ENCODE measurements at places on chromosomes 7 and 10.

- no peak for DNase-seq
Observed at GRCh38 chr10:78523453-78523852, 489.8 kb downstream of the RPS24 start.

DNA sequence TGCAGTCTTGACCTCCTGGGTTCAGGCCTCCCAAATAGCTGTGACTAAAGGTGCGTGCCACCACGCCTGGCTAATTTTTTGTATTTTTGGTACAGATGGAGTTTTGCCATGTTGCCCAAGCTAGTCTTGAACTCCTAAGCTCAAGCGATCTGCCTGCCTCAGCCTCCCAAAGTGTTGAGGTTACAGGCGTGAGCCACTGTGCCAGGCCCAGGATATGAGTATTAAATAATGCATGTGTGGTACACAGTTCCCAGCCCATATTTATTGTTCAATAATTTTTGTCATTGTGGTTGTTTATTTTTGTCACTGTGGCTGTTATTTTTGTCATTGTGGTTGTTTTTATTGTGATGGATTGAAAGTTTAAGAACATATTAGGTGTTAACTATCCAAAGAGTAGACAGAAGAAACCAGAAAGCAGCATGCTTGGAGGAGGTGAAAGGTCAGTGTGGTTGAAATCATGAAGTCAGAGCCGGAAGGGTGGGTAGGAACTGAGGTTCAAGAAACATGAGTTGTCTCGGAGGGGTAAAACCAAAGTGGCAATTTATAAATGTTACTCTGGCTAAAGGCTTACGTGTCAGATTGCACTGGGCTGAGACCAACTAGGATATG is 45.0 kb downstream of the MRC1 start:
- peak; percentile 26 for DNase-seq

GRCh38 chr10:86644152-86644793 is 10.1 kb upstream of the OPN4 start:
- no peak for DNase-seq

DNA sequence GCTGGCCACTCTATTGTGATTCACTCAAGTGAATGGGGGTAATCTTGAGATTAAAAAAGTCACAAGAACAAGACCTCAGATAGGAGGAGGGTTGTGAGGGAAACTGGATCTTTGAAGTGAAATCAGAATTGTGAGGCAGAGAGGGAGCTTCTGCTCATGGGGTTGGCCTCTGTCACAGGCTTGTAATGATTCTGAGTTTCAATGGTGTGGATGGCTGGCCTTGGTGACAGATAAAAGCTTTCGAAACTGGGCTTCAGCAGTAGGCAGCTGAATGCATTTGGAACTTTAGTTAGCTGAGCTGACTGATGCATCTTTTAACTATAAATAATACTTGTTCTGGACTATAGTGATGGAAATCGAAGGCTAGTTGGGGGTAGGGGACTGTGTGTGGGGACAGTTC is 12.2 kb downstream of the TAS2R60 start:
- DNase-seq, result no peak

DNA sequence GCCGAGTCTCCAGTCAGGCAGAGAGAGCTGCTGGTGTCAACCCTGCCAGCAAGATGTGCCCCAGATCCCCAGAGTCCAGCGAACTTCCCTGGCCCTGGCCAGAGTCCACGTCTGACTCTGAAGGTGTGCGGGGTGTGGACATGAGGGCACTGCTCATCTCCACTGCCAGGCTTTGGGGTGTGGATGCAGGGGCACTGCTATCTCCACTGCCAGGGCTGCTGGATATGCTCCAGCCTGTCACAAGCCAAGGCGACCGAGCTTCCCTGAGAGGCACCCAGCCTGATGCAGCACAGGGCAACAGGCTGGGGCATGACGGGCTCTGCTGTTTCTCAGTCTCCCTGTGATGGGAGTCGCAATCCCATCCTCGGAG is 596.8 kb downstream of the PTPRN2 start:
- no peak for DNase-seq

GRCh38 chr7:22429386-22429785 is 70.6 kb downstream of the STEAP1B start:
- no peak for DNase-seq

DNA sequence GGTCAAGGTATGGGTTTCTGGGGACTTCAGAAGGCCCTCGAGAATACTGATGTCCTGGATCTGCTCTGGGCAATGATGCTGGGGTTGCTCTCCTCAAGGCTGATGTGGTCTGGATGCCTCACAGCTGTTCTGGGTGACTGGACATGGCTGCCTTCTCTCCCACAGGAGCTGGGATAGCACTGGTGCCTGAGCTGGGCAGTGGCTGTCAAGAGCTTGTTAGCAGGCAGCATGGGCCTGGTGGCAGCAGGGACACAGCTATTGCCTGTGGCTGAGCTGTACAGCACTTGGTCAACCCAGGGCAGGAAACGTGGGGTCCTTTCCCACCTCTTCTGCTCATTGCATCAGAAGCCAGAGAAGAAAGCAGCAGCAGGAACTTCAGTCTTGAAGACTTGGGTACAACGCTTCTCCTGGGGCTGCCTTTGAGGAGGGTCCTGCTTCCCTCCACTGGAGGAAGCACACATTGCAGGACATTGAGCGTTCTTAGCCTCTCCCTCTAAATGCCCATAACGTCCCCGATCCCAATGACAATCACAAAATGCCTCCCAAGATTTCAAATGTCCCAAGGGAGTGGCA is 13.0 kb downstream of the ADCYAP1R1 start:
- DNase-seq, result no peak

DNA sequence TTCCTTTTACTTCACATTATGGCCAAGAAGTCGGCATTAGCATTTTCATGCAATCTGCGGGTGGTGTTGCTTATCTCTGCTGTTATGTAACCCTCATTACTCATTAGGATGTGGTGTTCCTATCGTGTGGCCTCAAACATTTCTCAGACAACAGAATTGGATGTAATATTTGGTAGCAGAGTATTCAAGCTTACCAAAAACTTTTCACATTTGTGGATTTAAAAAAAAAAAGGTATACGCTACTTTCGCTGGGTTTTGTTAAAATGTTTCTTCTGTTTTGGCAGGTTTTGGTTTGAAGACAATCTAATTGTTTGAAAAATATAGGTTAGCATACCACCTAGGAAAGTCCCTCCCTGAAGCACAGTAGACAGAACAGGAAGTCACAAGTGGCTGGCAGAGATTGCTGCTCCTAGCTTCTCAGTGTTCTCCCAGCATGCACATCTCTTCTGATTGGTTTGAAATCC is 128.8 kb downstream of the GATA3 start:
- DNase-seq, result peak; percentile 24

DNA sequence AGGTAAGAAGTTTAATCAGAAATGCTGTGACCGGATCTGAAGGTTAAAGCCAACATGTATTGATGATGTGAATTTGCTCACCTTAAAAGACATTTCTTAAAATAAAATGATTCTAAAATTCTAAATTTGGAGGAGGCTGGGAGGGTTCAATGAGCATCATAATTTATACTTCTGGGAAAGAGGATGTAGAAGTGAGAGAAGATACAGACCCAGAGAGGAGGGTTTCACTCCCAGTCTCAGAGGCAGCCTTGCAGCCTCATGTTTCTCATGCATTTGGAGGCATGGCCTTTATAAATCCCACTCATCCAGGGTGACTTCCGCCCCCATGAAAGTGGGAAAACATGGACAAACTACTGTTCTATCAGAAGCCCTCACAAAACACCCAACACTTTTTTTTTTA is 305.6 kb upstream of the PITRM1 start:
- DNase-seq, result no peak

- no peak for DNase-seq
Observed at GRCh38 chr10:68938117-68938516, 17.9 kb upstream of the DDX21 start.

GRCh38 chr10:47438857-47439474 is 44.9 kb downstream of the ANXA8 start:
- DNase-seq, result no peak

DNA sequence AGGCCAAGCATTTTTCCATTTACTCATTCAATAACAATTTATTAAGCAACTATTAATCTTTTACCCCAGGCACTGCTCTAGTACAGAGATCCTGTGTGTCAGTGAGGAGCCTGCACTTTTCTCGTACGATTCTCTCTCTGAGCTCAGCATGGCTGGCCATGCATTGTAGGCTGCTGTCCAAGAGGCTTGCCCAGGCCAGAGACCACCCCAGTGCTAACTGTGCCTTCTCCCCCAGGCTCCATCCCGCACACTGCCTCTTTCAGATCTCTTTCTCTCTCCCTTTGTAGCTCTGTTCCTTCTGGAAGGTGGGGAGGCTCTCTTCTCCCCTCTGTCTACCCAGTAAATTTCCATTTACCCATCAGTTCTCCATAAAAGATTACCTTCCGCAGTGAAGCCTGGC is 101.0 kb upstream of the IKZF1 start:
- no peak for DNase-seq

DNA sequence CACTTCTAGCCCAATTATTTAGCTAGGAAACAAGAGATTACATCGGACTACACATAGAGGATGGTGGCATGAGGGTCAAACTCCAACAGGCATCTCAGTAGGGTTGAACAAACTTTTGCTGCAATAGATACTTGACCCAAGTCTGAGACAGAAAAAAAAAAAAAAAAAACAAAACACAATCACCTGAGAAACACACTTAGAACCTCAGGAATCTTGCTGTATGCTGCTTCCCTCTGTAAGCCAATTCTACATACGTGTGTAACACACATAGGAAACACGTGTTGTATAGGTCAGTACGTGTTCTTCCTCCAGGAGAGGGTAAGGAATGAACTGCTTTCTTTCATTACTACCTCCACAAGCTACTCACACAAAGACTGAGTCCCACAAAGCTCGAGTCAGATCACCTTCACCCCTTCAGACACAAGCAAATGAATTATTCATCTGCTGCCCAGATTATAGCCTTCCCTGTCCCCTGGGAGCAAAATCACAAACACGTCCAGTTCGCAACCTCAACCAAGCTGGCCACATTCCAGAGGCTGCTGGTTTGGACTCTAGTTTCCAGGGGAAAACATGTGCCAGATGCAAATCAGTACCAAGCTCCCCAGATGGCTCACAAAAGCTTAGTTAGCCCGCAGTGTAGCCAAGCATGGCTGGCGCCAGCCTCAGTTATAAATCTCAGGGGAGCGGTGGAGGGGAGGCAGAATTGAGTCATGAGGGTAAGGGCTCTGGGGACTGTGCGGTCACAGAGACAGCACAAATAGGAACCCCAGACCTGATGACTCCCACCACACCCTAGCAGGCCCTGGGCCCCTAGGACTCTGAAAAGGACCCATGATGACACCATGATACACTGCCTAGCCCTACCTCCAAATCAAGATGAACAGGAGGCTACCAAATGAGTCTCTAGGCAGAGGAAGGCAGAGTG is 15.1 kb downstream of the PSAP start:
- DNase-seq, result peak; percentile 86

DNA sequence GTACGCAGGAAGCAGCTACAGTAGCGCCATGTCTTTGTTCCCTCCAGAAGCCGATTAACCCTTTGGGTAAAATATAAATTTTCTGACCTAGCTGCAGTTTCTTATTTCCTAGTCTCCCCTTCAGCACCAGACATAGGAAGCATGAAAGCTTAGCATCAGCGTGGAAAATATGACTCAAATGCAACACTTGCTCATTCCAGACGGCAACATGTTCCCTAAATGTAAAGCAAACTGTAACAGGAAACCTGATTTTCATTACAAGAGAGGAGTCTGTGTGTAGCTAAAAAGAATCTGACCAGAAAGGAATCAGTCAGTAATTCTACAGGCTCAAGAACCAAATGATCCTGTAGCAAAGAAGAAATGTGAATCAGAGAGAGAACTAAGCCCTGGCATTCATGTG is 219.2 kb downstream of the C7orf25 start:
- DNase-seq, result no peak

DNA sequence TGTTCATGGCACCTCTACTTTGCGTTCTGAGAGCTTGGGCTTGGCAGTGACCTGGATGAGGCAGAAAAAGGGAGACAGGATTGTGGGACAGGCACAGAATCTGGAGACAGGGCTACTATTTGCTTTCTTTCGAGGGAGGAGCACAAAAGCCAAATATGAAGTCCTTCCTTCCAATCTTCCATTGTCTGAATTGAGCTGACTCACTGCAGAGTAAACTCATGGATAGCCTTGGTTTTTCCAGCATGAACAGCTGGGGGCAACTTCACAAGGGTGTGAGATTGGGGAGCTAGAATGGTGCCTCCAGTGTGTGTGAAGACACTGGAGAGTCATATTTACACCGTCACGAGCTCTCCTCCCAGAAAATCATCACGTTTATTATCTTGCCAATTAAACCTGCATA is 55.6 kb upstream of the NRP1 start:
- no peak for DNase-seq

DNA sequence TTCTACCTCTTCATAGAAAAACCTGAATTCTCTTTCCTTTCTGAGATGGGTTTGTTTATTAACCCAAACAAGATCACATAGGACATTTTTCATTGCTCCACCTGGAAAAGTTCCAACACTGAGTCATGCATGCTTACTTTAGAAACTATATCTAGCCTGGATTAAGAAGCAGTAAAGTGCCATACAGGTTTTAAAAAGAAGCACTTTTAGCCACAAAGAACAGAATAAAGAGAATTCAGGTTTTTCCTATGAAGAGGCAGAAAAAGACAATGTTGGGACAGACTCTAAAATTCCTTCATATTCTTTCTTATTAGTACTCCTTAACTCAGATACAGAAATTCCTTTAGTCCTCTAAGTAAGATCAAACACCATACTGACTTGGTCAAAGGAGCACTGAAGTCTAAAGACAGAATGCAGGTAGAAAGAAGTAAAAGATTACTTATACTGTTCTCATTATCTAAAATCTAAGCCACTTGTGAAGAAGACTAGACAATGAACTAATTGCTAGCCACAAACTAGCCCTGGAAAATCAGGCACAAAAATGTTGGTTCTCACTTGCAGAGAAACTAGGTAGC is 241.3 kb downstream of the ANK3 start:
- no peak for DNase-seq

DNA sequence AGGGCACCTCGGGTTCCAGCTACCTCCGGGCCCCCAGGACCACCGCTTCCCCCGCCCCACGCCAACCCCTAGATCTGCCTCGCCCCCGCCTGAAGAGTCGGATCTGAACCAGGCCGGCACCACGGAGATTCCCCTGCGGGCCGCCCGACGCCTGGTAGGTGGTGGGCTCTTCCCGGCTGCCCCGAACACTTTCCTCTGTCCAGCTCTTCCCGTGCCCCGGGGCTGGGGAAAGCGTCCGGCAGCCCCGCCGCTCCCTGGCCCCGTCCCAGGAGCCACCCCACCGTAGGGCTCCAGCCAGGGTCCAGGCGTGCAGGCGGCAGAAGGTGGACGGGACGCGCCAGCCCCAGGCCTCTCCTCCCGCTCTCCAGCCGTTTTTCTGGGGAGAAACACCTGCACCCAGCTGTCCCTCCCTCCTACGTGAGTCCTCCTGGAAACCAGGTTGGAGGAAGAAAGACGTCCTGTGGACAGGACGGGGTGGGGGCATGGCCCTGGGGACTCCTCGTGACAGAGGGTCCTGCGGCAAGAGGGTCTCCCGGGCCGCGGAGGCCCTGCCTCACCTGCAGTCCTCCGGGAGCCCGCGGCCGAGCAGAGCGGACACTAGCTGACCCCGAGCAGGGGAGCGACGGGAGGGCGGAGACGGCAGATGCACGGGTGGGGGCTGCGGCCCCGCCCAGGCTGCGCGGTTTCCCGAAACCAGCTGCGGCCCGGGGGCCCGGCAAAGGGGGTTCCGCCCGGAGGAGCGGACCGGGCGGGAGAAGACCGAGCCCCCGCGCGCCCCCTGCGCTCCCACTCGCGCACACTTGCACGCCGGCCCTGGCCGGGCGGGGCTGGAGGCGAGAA is at the start of gene TMEM176B:
TSS of gene TMEM176B (minus strand) at position 624 of the 840 bp plus-strand sequence. CDS start 3,795 bp downstream, outside the sequence.
- DNase-seq, result no peak

Measured in GM06990 (cell line).